Stimulated activated CD4-positive, alpha-beta T cell treated with anti-CD3 and anti-CD28 coated beads, Interleukin-15, amount 100 ng/mL, for 48 hours (primary cell): ENCODE measurements at places on chromosomes 5 and 9.

DNA sequence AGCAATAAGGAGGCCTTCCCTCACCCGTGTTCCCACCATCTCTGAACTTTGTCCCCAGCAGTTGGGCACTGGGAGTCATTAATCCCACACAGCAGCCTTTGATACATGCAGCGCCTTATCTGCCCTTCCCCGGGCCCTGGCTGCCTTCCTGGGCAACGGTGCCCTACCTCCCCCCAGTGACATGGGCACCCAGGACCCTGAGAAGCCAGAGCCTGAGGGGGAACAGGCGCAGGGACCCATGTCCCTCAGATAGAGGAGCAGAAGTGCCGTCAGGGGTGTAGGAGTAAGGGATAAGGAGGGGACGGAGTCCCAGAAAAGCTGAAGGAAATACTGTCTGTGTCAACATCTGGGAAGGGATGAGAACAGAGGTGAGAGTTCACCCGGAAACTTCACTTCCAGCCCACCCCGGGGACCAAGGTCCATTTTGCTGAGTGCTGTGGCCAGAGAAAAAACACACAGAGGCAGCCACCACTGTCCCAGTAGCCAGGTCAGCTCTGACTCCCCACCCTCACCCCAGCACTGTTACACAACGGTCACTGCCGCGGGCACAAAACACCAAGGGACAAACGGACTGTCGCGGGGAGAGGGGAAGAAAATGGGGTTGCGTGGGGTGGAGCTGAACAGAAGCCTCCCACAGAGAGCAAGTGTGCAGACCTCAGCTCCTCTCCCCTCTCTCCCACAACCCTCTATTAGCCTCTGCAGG is 3.8 kb downstream of the PCDH1 start:
- no peak for DNase-seq

GRCh38 chr5:150766251-150766650 is 7.4 kb upstream of the DCTN4 start:
- no peak for DNase-seq

DNA sequence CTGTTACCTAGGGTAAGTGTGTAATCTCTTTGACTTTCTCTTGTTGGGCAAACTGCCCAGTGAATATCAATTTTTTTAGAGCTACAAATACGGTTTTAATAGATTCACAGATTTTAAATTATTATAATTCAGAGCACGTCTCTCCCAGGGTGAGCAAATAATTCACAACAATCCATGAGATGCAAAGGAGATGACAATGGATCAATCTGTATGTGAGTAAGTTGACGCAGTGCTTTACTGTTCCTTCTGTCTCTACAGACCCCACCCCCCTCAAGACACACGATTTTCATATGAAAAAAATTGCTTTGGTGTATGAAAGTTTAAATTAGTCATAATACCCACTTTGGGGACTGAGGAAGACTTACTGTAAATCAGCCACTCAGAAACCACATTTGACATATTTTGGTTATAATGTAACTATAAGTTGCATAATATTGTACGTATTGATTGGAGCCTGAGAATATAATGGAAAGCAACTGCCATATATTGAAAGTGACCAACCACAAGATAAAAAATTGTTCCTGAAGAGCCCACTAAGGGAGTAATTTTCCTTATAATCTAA is 201.7 kb downstream of the BNC2 start:
- no peak for DNase-seq

GRCh38 chr9:9410736-9411135 is 1202.1 kb downstream of the PTPRD start:
- DNase-seq, result no peak

GRCh38 chr5:54443270-54443669 is 12.2 kb upstream of the HSPB3 start:
- DNase-seq, result no peak

DNA sequence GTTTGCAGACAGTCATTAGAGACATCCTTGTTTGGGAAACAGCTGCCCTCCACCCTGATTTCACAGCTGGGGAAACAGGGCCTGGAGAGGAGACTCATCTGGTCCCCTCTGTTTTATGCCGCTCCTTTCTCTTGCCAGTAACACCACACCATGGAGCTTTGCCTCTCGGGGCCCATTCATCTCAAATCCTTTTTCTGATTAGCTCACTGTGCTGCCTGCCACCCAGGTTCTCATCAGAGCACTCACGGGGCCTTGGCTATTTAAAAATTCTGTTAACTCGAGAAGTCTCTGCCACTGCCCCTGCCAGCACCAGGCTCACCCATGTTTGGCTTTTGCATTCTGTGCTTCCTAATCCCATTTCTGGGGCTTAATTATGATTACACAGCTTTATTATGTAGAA is 36.8 kb upstream of the C5orf58 start:
- no peak for DNase-seq

- DNase-seq, result no peak
Measured at GRCh38 chr5:120655828-120656435, 191.8 kb downstream of the PRR16 start.

GRCh38 chr9:136048560-136049411 is 46.3 kb downstream of the NACC2 start:
- DNase-seq, result no peak

DNA sequence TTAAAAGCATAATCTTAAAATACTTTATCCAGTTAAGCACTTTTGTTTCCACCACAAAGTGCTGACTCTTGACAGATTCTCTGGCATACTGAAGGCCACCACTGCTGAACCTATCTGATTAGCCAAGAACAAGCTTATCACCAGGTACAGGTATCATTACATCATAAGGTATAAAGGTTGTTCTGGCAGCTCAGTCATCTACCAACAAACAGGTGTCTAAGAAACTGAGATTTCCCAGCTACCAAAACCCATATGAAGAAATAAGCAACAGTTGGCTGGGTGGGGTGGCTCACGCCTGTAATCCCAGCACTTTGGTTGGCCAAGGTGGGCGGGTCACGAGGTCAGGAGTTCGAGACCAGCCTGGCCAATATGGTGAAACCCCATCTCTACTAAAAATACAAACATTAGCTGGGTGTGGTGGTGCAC is 5.0 kb downstream of the MTMR12 start:
- DNase-seq, result no peak

GRCh38 chr9:80866576-80867227 is 822.6 kb downstream of the TLE1 start:
- no peak for DNase-seq

GRCh38 chr5:35470866-35471265 is 146.8 kb upstream of the SPEF2 start:
- no peak for DNase-seq

DNA sequence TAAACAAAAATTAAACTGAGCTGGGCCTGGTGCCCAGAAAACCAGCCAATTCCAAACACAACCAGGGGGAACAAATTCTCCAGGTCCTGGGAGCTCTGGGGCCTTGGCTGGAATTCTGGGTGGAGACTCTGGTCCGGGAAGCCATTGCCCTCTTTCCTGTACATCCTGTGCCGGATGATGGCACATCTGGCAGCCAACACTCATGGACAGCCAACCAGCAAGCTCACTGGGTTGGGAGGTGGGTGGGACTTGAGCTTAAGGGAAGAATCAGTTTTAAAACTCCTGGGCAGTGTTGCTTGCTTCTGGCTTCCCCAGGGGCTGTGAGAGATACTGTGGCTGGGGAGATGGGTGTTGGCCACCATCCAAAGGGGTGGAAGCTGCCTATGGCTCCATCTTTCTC is 56.1 kb downstream of the PCDH1 start:
- DNase-seq, result no peak

- no peak for DNase-seq
Measured at GRCh38 chr5:72308853-72309191, 11.2 kb downstream of the MRPS27 start.

DNA sequence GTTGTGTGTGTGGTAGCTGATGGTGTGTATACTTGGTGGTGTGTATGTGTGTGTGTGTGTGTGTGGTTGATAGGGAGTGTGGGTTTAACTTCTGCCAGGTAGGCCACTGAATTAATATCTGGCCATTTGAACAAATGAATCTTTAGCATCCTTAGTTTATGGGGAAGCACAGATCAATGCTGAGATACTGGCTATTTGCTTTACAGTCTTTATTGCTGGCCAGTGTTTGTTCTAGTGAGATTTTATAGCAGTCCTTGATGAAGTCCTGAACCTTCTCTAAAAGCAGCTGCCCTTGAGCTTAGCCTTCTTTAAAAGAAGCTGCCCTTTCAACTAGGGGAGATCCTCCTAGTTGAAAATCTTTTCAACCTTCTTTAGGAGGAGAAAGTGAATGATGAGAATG is 69.3 kb downstream of the MACIR start:
- no peak for DNase-seq

DNA sequence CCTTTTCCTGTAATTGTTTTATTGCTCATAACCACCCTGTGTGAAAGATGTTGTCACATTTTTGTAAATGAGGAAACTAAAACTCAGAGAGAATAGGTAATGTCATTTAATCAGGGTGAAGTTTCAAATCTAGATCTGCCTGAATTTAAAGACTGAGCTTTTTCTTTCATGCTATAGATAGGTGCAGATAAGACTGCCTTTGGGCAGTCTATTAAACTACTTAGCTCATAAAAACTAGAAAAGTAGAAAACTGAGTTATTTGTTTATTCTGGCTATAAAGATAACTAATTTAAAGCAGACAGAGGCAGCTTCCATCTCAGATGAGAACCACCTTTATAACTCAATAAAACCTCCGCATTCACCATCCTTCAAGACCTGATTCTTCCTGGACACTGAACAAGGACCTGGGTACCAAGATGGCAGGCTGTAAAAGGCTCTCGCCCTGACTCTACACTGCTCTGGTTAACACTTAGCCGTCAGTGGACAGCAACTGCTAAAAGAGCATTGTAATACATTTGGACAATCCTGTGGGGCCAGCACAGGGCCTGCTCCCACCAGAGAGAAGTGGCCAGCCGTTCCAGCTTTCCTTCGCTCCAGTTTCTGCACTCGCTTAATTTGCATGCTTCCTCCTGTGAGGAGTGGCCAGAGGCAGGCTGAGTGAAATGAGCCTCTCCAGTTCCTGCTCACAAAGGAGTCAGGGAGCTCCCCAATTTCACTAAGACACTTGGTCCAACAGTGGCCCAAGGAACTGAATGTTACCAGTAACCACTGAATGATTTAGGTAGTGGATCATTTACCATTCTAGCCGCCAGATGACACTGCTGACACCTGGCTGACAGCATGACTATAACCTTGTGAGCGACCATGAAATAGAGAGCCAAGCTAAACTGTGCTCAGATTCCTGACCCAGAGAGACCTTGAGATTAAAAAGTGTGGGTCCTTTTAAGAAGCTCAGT is 566.4 kb downstream of the EFNA5 start:
- no peak for DNase-seq

DNA sequence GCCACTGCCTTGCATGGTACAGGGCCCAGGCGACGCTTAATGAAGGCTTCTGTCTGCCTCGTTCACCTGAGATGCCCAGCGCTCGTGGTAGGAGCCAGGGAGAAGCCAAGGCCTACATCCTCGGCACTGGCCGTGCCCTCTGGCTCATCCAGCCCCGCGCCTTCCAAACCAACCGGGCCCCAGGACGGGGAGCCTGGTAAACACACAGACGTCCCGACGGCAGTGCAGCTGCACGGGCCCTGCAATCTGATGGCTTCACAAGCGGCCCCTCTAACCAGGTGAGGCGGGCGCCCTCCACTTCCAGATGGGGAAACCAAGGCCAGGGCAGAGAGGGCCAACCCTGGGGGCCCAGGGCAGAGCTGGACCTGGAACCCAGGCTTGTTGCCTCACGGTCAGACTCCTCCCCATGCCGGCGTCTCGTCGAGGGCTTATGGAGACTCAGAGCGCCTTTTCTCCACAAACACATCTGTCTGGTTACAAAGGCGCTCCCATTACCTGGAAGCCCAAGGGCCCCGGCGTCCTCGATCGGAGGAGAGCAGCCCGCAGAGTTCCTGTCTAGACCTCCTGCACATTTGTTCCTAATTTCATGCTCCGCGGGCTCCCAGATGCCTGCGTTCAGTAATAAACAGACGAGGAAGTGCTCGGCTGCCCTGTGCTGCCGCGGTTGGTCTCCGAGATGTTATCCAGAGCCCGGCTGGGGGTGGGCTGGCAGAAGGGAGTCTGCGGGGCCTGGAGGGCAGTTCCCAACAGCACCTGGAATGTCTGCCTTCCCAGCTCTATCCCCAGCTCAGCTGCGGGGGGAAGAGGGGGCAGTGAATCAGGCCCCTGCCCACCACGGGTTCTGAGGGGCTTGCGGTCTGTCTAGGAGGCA is 23.5 kb downstream of the FAM163B start:
- no peak for DNase-seq

DNA sequence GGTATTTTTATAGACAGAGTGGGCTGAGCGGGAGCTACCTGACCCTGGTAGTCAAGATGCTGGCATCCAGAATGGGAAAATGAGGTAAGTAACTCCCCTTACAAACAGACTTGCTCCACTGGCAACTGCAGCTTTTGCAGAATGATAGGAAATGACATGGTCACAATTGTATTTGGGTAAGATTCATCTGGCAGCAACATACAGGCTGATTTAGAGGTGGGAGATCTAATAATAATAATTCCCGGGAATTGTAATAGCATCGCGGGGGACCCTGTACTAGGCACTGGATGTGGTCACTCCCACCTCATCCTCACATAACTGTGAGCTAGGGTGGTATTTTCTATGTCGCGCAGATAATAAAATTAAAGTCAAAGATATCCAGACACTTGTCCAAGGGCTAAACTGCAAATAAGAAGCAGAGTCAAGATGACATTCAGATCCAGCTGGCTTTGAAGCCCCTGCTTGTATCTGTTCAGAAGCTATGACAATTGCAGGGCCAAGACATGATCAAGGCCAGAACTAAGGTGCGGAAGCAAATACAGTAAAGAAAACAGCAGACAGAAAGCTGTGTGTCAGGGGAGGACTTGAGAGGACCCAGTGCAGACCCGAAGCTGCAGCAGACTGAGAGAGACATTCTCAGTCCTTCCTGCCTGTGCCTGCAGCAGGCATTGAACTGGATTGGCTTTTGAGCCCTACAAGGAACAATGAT is 507.2 kb downstream of the BNC2 start:
- no peak for DNase-seq

DNA sequence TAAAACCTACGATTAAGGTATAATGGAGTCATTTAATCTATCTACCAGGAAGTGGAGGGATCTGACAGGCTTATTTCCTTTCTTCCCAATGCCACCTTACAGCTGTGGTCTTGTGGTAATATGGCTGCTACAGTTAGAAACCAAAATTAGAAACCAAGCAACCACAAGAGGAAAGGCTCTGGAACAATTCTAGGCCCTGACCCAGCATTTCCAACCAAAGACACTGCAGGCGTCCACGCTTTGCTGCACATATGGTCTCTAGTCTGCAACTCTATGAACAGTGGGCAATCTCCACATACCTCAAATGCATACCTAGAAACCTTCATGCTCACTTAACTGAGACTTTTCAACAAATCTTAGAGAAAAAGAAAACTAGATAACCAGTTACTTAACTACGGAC is 339.1 kb downstream of the NFIB start:
- no peak for DNase-seq

GRCh38 chr9:14912859-14913258 is 2.6 kb upstream of the FREM1 start:
- no peak for DNase-seq

DNA sequence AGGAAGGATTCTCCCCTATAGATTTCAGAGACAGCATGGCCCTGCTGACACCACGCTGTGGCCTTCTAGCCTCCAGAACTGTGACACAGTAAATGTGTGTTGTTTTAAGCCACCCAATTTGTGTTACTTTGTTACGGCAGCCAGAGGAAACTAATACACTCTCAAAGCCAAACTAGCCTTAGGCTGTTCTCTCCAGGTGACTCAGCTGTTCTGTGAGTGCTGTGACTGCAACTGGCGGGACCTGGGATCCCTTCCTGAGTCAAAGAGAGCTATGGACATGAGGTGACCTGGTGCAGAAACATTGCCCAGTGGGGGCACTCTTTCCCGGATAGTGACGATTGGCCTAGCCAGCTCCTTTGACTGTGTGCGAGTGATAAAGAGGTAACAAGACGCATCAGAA is 14.0 kb upstream of the MLANA start:
- no peak for DNase-seq
